ENCODE measurements at places on chromosomes 16 and 17.

- DNase-seq, result no peak
These were observed 13.7 kb downstream of the B9D1 start for GRCh38 chr17:19348806-19349205.

GRCh38 chr16:83705856-83706255, 101.9 kb upstream of the HSBP1 start:
- DNase-seq, result no peak

- no peak for DNase-seq
These were observed 38.8 kb downstream of the METRNL start for GRCh38 chr17:83118071-83118841.

- no peak for DNase-seq
These were observed 79.3 kb downstream of the AATF start for GRCh38 chr17:37028040-37028439.

- no peak for DNase-seq
These were observed 156.5 kb downstream of the SLC39A11 start for GRCh38 chr17:72935984-72936383.

All from stimulated activated CD8-positive, alpha-beta memory T cell treated with anti-CD3 and anti-CD28 coated beads, Interleukin-4, amount 100 ng/mL, for 48 hours (primary cell).